ENCODE measurements at places on chromosomes 7 and 10.

DNA sequence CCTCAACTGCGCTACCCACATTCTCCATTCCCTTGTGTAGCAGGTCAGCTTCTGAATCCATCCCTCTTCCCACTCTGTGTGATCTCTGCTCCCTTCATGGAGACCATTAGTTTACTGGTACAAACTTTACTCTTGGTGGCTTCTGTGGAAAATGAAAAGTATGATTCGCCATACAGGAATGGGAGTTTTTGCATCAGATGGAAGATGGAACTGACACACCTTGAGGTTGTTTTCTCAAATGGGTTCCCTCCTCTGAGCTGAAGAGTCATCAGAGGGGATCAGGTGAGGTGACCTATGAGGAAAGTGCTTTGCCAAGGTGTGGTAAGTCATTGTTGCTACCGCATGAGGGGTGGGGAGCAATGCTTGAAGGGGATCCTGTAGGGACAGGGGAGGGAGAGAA lies 266.8 kb downstream of the INHBA start:
- no peak for DNase-seq

- DNase-seq = no peak
Measured at GRCh38 chr7:137421366-137421765, 77.8 kb upstream of the PTN start.

- no peak for DNase-seq
Measured at GRCh38 chr10:120328647-120329046, 128.4 kb upstream of the PLPP4 start.

DNA sequence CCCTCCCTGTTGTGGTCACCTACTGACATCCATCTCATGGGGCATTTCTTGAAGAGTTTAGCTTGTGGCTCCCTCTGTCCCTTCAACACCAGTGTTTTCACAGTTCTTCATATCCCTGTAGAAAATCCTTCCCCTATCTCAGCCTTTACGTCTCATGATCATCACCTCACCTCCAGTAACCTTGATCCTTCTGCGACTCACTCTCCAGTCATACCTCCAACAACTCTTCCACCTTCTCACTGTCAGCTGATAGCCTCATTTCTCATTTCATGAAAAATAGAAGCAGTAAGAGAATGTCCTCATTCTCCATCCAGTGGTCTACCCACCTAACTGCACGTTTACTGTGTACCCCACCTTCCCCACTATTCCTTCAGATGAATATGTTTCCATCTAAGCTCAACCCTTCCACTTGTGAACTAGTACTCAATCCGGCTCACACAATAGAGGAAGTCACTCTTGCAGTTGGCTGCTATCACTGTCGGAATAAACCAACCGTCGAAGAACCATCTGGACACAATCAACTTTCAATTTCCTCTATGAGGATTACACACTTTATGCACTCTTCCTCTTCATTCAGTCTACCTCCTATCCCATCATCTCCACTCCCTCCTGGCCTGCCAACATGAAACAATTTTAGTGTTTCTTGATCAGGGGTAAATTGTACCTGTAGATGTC lies 256.0 kb downstream of the AHR start:
- no peak for DNase-seq

GRCh38 chr10:122508021-122508420 lies 46.7 kb downstream of the HTRA1 start:
- DNase-seq = no peak

DNA sequence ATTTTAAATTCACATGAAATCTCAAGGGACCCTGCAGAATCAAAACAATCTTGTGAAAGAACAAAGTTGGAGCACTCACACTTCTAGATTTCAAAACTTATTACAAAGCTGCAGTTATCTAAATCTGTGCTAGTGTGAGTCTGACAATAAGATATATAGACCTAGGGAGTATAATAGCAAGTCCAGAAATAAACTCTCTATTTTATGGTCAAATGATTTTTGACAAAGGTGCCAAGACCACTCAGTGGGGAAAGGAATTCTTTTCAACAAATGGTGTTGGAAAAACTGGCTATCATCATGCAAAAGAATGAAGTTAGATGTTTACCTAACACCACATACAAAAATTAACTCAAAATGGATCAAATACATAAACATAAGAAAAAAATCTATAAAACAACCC lies 68.2 kb downstream of the TFEC start:
- DNase-seq = no peak

GRCh38 chr10:18675086-18675801 lies 16.0 kb downstream of the ARL5B start:
- no peak for DNase-seq

- DNase-seq = no peak
Measured at GRCh38 chr7:115552766-115553165, 477.8 kb downstream of the TFEC start.

DNA sequence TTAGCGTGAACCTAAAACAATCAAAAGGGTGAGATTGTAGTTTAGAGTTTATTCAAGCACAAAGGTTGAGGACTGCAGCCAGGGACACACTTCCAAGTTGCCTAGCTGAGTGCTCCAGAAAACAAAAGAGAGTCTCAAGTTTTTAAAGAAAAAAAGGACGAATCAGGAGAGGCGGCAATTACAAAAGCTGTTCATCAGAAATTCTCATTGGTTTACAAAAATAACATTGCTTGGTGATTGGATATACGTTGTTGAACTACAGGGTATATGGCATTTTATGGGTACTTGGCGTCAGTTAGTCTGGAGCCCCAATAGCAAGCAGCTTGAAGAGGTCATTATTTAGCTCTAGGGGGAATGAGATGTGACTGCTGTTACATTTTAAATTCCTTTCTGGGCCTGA lies 11.5 kb downstream of the ZNF438 start:
- DNase-seq = no peak
